HS-27A (cell line): ENCODE measurements at places on chromosomes 13 and 19.

DNA sequence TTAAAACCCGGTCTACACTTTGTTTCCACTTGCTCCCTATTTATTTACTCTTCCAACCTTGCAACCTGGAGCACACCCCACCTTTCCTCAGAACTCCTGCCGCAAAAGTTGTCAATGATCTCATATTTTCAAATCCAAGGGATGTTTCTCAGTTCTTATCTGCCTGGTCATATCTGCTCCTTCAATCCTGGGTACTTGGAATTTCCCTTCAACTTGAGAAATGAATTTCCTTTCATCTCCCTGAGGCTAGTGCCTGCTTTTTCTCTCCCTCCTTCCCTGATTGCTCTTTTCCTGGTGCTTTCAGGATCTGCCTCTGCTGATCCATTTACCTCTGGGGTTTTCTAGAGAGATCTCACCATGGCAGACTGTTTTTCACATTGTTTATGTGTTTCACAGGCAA lies 154.8 kb upstream of the IRS2 start:
- DNase-seq, result no peak

DNA sequence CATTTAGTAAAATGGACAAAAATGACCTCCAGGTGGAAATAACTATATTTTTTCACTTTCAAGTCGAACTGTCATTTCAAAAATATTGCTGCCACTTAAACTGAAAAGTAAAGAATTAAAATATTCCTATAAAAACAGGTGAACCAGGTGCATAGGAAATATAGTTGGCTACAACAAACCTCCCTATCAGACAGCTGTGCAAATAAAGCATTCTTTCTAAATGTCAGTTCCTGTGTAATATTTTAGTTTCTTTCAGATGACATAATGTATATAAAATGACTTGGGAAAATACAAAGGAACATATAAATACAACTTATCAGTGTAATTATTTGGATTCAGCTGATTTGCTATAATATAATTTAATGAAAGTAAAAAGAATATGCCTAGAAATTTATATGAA lies 403.5 kb upstream of the GPC6 start:
- DNase-seq, result no peak

GRCh38 chr13:35256459-35257148 lies 219.9 kb downstream of the MAB21L1 start:
- DNase-seq, result no peak

DNA sequence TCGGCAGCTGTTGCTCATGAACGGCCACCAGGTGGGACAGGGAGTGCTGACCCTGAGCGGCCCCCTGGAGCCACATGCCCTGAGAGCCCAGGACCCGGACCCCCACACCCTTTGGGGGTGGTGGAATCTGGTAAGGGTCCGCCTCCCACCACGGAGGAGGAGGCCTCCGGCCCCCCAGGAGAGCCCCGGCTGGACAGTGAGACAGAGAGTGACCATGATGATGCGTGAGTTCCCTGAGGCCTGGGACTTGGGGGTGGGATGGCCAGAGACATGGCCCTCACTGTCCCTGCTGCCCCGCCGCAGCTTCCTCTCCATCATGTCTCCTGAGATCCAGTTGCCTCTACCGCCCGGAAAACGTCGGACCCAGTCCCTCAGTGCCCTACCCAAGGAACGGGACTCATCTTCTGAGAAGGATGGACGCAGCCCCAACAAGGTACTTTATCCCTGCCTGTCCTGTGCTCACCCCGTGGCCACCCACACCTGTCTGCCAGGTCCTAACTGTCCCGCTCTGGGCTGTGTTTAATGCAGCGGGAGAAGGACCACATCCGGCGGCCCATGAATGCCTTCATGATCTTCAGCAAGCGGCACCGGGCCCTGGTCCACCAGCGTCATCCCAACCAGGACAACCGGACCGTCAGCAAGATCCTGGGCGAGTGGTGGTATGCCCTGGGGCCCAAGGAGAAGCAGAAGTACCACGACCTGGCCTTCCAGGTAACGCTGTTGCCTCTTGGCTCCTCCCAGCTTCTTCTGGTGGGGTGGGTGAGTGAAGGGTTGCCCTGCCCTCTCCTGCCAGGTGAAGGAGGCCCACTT lies 14.7 kb upstream of the PRR19 start:
- DNase-seq, result no peak

DNA sequence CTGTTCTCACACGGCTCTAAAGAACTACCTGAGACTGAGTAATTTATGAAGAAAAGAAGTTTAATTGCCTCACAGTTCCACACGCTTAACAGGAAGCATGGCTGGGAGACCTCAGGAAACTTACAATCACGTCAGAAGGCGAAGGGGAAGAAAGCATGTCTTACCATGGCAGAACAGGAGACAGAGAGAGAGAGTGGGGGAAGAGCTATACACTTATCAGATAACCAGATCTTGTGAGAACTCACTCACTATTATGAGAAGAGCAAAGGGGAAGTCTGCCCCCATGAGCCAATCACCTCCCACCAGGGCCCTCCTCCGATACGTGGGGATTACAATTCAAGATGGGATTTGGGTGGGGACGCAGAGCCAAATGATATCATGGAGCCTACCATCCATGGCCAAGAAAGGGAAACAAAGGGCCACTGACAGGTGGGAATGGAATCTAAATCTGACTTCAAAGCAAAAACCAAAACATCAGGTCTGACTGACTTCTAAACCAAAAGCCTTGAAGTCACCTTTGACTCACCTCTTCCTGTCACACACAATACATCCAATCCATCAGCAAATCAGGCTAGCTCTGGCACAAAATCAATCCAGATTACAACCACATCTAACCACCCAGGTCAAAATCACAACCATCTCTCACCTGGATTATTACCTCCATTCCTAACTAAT lies 189.7 kb downstream of the ENOX1 start:
- no peak for DNase-seq

- DNase-seq, result no peak
Measured at GRCh38 chr13:38635030-38635429, 51.8 kb upstream of the FREM2 start.

GRCh38 chr19:6056282-6056741 lies 54.0 kb downstream of the RFX2 start:
- no peak for DNase-seq

- no peak for DNase-seq
Measured at GRCh38 chr13:81171065-81171647, 830.2 kb upstream of the SPRY2 start.

DNA sequence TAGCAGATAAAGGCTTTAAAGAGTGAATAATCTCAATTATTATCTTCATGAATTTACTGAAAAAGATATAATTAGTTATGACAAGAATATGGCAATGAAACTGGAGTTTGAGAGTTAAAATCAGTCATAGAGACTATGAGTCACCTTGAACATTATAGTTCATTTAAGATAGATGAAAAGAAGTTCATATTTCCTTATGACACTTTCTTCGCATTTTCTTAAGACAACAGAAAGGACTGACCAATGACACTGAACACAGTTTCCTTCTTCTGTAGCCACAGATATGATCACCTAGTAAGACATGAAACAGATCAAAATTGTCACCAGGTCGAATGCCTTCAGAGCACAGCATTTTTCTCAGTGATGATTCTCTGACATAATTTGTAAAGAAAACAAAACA lies 202.1 kb downstream of the KLF12 start:
- no peak for DNase-seq

- no peak for DNase-seq
Measured at GRCh38 chr19:53906211-53907192, 2.6 kb upstream of the CACNG7 start.

DNA sequence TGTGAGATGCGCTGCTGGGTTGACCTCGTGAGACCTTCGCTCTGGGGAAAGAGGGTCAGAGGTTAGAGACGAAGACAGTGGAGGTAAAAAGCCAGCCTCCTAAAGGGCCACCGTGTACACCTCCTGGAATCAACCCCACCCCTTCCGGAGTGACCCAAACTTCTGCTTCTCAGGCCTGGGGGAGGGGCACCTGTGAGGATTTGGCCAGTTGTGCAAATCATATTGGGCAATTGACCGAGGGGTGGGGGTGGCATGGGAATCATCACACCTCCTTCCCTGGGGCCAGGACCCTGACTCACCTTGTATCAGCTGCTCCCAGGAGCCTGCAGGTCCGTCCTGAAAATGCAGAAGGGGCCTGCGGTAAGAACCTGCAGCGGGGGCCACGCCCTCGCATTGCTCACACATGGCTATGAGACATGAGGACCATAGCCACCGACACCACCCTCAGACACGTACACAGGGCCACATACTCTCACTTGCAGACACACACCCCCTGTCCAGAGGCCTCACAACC lies 2.8 kb downstream of the TNFSF14 start:
- no peak for DNase-seq

DNA sequence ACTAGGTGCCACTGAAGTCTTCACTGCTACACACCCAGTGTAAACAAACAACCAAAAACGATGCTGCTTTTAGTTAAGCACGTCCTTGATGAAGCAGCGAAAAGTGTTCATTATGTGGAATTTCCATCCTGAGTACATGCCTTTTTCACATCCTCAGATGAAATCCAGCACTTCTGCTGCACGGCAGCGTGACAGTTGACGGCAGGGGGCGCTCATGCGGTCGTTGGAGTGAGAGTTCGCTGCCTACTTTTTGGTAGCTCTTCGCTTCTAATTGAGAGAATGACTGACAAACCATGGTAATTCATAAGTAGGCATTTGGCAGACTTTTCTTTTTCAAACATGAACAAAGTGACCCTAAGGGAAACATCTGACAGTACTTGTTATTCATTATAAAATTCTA lies 1124.9 kb downstream of the EFNB2 start:
- DNase-seq, result no peak

- no peak for DNase-seq
Measured at GRCh38 chr13:26482451-26483197, 74.9 kb upstream of the WASF3 start.

DNA sequence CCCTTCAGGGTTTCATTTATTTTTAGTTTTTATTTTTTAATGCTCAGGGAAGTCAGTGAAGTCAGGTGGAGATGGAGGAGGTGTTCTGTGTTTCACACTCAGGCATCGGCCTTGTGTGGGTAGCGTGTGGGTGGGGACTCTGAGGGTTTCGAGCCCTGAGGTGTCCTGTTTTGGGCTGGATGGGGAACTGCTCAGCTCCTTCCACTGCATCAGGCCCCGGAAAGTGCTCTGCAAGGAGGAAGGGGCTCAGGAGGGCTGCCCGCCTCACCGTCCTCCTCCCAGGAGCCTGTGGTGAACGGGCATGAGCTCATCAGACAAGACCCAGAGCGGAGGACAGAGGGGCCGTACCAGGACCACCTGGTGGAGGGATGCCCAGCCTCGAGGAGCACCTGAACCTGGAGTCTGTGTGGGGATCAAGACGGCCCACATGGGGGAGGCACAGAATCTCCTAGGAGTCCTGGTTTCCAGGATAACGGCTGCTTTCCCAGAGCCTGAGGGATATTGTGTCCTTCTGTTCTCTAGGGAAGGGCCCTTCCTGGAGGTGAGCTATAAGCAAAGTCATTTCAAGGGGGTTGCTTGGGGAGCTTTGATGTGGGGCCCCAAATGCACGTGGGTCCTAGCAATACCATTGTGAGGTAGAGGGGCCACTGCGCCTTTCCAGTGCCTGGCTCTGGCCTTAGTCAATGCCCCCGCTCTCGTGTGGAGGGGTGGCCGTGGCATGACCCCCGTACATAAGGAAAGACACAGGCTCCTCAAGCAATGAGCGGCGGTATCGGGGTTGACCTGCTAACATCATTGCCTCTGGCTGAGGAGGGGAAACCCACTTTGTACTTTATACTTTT lies 13.5 kb upstream of the GAS6 start:
- DNase-seq, result no peak

DNA sequence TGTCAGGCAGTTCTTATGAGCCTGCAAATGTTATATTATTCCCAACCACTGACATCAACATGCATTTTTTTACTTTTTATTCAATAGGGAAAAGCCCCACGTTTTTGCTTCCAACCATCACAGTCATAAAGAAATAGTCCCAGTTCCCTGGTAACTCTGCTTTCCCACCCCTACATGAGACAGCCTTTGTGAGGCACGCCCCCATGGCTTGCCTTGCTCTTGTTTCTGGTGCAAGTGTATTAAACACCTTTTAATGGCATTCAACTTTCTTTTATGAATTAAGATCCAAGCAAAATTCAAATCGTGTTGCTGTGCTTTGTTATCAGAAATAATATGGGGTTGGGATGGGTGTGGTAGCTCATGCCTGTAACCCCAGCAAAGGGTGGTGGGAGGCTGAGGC lies 54.2 kb upstream of the ZNF429 start:
- no peak for DNase-seq

DNA sequence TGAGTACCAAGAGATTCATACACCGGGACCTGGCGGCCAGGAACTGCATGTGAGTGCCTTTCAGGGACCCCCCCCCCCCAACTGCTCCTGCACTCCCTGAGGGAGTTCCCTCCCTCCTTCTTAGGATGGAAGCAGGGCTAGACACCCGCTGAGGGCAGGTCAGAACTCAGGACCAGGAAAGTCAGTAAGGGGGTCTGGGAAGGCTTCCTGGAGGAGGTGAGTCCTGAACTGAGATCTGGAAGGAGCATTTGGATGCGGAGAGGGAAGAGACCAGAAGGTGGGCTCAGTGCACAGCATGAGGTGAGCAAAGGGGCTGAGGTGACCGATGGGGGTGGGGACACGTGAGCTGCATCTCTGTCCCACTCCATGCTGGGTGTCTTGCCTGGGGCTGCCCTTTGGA lies 10.5 kb upstream of the HNRNPUL1 start:
- no peak for DNase-seq

DNA sequence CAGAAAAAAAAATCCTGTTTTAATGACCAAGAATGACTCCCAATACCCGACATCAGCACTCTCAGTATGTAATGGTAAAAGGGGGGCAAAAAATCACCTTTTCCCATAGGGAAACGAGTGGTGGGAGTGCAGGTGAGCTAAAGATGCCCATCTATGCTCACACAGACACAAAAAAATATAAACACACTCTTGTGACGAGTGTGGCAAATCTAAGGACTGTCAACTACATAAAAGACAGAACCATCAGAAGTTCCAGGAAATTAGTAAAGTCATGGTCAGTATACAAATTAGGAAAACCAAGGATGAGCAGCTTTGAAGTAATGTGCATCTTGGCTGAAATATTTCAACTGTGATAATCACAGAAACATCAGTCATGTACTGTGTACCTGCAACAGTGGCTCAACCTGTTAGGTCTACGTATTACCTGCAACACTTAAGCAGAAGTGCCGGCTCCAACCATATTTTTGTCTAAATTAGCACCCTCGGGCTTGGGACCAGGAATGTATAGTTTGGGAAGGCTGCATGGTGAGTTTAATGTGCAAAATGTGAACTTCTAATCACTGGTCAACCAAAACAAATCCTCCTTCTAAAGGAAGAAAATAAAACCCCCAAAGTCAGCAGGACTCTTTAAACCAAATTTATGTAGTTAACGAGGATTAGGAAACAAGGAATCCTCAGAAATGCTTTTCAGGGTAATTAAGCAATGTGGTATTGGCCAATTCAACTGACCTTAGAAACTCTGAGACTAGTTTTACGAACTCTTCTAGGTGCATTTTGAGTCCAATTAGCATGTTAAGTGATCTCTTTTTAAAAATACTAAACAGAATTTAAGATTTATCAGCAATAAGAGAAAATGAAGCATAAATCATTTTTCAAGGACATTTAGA lies 24.3 kb downstream of the ANKRD10 start:
- DNase-seq, result no peak
